ENCODE measurements at places on chromosomes 3 and 15.
A peak's percentile ranks its signal among the peaks of the same experiment; 100 is the strongest.

- H3K4me3 ChIP-seq: no peak overlapping the region
- no peaks in the 10 kb centered on the region for H3K27me3 ChIP-seq
- H3K4me1 ChIP-seq: peaks cover 36% of the 10 kb centered on the region
- H3K27ac ChIP-seq: no peak overlapping the region
Observed at GRCh38 chr3:61646851-61647525, 85.6 kb downstream of the PTPRG start.

GRCh38 chr3:126433105-126433430 is 38.4 kb downstream of the CFAP100 start:
- no peaks in the 10 kb centered on the region for H3K27me3 ChIP-seq
- peaks cover 7% of the 10 kb centered on the region for H3K4me1 ChIP-seq
- no peak overlapping the region for H3K27ac ChIP-seq
- H3K36me3 ChIP-seq: no peaks in the 10 kb centered on the region

GRCh38 chr3:162938083-162938482 is 1441.5 kb downstream of the OTOL1 start:
- no peak for DNase-seq
- H3K27ac ChIP-seq: no peak overlapping the region
- H3K4me3 ChIP-seq: no peak overlapping the region
- no peaks in the 10 kb centered on the region for H3K36me3 ChIP-seq
- H3K27me3 ChIP-seq: no peaks in the 10 kb centered on the region

DNA sequence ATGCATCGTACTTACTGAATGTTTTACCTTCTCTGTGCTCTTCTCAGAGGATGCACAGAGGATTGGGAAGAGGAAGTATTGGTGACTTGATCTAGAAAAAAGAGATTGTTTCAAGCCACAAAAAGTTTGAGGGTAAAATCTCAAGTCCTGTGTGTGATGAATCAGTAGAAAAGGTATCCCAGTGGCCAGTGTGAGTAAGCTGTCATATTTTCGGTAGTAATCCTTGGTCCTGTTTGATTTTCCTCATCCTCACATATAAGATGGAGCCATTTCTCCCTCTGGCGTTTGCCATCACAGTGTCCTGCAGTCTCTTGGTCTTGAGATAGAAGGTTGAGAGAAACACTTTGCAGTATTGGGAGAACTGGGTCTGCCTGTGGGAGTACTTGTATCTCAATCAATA is 166.8 kb downstream of the LPP start:
- H3K4me3 ChIP-seq: no peak overlapping the region
- DNase-seq: no peak
- no peak overlapping the region for H3K27ac ChIP-seq
- peaks cover 36% of the 10 kb centered on the region for H3K4me1 ChIP-seq
- no peaks in the 10 kb centered on the region for H3K36me3 ChIP-seq

GRCh38 chr15:35958021-35958420 is 412.1 kb upstream of the DPH6 start:
- no peaks in the 10 kb centered on the region for H3K27me3 ChIP-seq
- no peaks in the 10 kb centered on the region for H3K4me1 ChIP-seq
- H3K27ac ChIP-seq: no peak overlapping the region
- H3K4me3 ChIP-seq: no peak overlapping the region
- H3K36me3 ChIP-seq: no peaks in the 10 kb centered on the region

DNA sequence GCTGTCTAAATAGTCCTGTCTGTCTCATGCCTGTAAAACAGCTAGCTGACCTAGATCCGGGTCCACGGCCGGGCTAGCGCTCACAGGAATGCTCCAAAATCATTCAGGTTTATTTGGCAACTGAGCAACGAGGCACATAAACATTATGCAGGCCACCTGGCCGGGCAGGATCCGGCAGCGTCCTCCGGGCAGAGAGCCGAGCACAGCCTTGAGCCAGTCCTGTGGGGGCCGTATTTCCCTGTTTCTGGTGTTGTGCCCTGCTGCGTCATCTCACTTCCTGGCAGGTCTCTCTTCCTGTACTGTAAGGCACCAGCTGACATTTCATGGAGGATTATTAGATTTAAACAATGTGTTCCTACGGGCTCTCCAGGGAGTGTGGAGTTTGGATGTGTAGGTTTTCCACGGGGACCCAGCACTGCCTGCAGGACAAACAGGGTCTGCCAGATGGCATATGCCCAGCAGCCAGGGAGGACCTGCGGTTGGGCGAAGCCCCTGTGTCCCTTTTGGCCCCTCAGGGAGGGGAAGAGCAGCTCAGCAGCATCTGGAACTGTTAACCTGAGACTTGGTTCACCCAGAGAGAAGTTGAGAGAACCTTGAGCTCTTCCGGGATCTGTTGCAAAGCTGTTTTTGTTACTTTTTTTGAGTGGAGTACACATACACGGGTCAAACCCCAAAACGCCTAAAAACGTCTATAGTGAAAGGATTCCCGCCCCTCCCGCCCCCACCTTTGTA is 16.6 kb upstream of the LRRK1 start:
- peaks cover 17% of the 10 kb centered on the region for H3K4me1 ChIP-seq
- H3K27ac ChIP-seq: peak overlapping the region; percentile 55
- no peaks in the 10 kb centered on the region for H3K36me3 ChIP-seq
- peak; percentile 78 for DNase-seq
- peak overlapping the region; percentile 31 for H3K4me3 ChIP-seq

GRCh38 chr3:59751606-59752005 is 701.8 kb upstream of the CFAP20DC start:
- no peaks in the 10 kb centered on the region for H3K36me3 ChIP-seq
- no peak overlapping the region for H3K4me3 ChIP-seq
- no peaks in the 10 kb centered on the region for H3K4me1 ChIP-seq

DNA sequence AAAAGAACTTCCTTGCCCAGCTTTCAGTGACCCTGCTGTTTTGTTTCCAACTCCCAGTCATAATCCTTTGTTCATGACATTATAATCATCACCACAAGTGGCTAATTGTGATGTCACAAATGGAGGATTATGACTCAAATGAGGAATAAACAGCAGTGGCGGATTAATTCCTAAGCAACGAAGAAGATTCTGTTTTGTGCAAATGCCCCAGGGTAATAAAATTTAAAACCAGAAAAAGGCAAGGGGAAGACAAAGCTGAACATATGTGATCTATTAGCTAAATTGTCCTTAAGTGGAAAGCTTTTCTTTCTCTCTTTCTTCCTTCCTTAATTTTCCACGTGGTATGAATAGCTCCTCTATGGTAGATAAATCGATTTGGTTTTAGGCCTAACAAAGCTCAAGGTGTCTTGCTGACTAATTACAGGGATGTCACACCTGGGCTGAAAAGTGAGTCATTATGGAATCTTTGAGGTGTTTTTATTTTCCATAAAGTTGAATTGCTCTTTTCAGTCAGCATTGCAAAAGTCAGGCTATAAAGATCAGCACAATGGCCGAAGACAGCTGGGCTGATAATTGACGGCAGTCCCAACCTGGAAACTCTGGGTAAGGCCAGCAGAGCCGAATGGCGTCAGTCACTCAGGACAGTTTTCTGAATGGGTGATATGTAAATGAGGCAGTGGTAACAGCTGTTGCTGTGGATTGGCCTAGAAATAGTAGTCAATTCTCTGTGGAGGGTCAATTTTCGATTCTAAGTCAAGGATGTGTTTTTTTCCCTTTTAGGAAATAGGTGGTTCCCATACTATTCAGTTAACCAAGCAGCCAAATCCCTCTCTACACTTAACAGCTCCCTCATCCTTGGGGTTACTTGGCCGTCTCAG is 121.5 kb downstream of the PTPRG start:
- no peaks in the 10 kb centered on the region for H3K27me3 ChIP-seq
- no peak overlapping the region for H3K27ac ChIP-seq
- H3K4me3 ChIP-seq: no peak overlapping the region
- DNase-seq: no peak
- H3K4me1 ChIP-seq: peaks cover 13% of the 10 kb centered on the region
- no peaks in the 10 kb centered on the region for H3K36me3 ChIP-seq

GRCh38 chr3:61768284-61769037 is 207.1 kb downstream of the PTPRG start:
- no peaks in the 10 kb centered on the region for H3K36me3 ChIP-seq
- peaks cover 39% of the 10 kb centered on the region for H3K4me1 ChIP-seq
- H3K27ac ChIP-seq: no peak overlapping the region
- DNase-seq: no peak

DNA sequence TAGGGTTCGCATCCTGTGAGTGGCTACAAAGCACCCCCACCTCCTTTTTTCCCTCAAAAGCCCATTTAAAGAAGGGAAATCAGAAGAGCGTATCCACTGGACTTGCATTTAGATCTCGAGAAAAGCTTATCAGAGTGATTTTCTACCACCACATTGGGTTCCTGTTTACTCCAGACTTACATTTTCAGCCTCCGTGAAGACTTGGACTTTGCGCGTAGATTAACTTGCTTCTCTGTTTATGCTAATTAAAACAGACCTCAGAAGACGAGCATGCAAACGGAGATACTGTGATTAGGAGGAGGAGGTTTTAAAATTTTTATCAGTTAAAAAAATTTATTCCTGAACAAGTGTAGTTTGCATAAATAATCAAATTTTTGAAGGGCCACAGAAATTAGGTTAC is 115.7 kb downstream of the AKAP13 start:
- no peaks in the 10 kb centered on the region for H3K36me3 ChIP-seq
- H3K4me1 ChIP-seq: peaks cover 14% of the 10 kb centered on the region
- no peaks in the 10 kb centered on the region for H3K27me3 ChIP-seq
- no peak overlapping the region for H3K4me3 ChIP-seq
- no peak for DNase-seq

Measured in heart left ventricle (tissue), 16 donors.